ENCODE measurements at places on chromosomes 11 and 22. TPM values are rescaled to one million over a fixed set of nuclear protein-coding genes. Genes with fewer than 3 reads are reported as not detected.
A peak's percentile ranks its signal among the peaks of the same experiment; 100 is the strongest.

DNA sequence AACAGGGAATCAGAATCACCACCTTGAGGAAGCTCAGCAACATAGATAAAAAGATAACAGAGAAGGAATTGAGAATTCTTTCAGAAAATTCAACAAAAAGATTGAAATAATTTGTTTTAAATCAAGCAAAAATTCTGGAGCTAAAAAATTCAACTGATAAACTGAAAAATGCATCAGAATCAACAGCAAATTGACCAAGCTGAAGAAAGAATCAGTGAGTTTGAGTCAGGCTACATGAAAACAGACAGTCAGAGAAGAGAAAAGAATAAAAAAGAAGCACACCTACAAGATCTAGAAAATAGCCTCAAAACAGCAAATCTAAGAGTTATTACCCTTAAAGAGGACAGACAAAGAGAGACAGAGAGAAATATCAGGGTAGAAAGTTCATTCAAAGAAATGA lies 28.8 kb downstream of the BTG4 start:
- no peak for DNase-seq

- no peak for DNase-seq
These were observed 168.8 kb downstream of the RCN1 start for GRCh38 chr11:32259641-32260081.

DNA sequence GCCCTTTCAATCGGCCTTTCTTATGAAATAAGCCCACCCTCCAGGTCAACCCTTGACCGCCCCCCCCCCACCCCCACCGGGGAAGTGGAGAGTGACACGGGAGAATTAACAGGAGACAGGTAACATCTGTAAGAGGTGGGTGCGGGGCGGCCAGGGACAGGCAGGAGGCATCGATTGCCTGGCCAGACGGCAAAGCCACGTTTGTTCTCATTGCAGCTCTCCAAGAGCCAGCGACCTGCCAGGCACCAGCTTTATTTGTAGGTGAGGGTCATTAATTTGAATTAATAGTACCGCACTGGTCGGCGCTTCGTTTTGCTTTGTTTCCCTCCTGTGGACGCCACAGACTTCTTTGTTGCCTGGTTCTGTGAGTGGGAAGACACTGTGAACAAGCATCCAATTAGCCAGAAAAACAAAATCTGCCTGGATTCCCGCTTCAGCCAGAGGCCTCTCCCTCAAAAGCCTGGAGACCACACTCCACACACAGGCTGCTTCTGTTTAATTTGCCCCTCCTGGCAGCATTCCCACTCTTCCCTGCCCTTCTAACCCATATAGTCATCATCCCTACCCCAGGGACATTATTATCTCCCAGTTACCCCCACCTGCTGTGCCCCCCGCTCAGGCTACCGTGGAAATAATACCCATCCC lies 104.5 kb upstream of the OPCML start:
- DNase-seq = no peak

DNA sequence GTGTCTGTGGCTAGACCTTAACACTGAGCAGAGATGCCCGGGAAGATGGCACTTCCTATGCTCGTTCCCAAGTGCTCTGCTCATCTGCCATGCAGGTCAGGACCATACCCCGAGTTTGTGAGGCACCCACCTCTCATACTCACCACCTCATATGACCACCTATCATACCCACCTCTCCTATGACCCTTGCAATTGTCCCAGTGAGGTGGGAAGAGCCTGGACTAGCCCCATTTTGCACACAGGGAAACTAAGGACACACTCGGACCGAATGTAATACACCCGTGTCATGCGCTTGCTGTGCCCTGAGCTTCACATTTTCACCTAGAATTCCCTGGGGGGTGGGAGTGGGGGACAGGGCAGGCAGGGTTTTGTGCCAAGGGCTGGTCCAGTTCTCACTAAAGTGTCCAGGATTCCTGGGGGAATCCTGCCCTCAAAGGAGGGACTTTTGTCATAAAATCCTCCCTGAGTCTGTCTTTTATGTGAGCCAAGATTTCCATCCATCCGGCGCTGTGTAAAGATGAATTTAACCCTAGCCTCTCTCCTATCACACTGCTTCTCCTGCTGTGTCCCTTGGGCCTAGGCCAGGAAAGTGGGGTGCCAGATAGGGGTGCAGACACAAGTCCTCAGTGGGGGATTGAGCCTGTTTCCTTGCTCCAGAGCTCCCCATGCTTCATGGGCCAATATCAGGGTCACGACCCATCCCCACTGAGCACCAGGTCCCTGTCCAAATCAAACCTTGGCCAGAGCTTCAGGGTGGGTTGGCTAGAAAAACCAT lies 20.0 kb downstream of the TPBGL start:
- DNase-seq = no peak

DNA sequence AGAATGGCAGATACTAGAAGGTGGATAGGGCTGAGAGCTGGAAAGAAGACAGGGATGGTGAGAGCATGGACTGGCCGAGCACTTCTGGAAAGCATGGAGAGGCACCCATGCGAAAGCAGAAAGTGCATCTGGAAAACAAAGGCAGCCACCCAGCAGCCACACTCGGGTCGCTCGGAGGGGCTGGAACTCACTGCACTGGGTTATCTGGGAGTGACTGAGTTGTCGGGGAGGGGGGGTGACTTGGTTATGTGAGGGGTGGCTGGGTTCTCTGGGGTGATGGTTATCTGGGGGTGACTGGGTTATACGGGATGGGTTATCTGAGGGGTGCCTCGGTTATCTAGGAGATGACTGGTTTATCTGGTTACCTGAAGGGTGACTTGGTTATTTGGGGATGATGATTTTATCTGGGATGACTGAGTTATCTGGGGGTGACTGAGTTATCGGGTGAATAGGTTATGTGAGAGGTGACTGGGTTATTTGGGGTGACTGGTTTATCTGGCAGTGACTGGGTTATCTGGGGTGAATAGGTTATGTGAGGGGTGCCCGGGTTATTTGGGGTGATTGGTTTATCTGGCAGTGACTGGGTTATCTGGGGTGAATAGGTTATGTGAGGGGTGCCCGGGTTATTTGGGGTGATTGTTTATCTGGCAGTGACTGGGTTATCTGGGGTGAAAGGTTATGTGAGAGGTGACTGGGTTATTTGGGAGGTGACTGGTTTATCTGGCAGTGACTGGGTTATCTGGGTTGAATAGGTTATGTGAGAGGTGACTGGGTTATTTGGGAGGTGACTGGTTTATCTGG lies 2.6 kb upstream of the PANX2 start:
- no peak for DNase-seq

DNA sequence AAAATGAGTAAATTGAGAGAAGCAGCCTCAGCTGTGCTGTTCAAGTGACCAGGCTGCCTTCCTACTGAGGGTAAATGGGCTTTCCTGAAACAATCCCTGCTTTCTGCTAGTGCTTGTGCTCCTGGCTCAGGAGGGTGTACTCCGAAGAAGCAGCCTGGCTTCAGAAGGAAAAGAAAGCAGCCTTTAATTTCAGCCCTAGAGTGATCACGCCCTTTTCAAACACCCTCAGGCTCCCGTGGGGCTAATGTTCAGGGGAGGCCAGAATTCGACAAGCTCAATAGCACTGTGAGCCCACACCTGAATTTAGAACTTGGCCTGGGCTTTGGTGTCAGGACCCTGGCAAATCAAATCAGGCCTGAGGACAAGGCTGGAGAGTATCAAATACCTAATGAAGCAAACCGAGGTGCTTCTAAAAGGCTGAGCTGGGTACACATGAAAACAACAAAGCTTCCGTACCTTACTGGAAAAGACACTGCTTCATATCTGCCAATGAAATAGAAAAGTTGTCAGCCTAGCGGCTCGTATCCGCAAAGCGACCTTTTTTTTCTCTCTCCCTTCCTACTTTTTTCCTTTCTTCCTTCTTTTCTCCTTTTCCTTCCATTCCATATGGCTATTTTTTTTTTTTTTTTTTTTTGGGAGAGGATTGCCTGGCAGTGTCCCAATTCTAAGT lies 387.8 kb downstream of the SOX6 start:
- no peak for DNase-seq

DNA sequence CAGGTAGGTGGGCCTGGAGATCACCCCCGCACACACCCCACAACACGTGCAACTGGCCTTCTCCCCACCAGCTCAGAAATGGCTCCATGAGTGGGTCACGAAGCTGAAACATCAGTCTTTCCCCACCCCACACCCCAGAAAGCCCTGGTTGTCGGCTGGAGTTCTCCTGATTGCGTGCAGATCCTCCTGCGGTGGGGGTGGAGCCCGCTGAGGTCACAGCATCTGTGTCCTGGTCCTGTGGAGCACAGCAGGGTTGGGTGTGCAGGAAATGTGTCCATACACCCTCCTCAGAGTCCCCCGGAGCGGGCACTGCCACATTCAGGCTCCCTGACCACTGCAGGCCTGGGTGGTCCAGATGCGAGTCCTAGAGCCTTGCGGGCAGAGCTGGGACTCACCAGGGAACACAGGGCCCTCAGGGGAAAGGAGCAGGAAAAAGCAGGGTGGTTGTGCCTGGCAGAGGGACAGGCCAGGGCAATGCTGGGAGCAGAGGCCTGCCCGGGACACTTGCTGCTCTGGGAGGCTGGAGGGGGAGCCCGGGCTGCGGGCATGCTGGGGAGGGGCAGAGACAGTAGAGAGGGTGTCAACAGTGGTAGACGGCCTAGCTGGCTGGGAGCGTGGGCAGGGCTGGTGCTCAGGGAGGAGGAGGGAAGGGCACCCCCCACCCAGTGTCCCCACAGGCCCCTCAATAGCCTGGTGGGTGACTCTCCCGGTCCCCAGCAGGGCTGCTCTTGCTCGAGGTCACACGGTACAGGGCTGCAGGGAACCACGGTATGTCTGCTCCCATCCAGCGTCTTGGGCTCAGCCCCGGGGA lies 42.4 kb upstream of the PPARA start:
- no peak for DNase-seq

DNA sequence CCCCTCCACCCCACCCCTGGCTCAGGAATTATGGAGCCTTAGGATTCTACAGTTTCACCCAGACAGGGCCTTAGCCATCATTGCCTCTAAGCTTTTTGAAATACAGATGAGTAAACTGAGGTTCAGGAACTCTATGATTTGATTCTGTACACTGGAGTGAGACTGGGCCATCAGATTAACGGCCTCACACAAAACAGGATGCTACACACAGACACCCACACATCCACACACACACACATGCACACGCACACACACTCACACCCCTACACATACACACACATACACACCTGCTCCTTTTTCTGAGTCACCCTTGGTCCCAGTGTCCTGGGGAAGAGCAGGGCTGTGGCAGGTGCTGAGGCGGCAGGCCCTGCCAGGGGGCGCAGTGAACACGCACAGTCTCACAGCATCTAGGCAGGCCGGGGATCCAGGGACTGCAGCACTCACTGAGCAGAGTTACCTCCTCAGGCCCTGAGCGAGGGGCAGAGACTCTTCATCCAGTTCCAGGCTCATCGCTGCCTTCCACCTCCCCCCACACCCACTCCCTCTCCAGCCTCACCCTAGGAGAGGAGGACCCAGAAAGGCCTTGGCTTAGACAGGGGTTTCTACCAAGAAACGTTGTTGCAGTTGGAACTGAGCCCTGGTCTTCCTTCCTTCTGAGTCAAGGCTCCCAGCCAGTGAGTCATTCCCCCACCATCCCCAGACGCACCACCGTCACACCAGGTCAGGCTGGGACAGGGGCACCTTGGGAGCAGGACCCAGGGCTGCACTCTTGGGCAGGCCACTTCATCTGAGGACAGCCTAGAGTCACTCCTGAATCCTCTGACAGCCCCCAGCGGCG lies 89.8 kb upstream of the PARVA start:
- DNase-seq = peak; percentile 30

GRCh38 chr11:123184531-123184930 lies 10.5 kb downstream of the CLMP start:
- DNase-seq = no peak

- peak; percentile 90 for DNase-seq
These were observed 7.5 kb downstream of the FREY1 start for GRCh38 chr11:45899448-45900174.

The CRYBA4 gene
- not detected for total RNA-seq

The CDHR5 gene
- total RNA-seq = not detected

The NPAS4 gene
- total RNA-seq = under 0.01 TPM

The CCDC89 gene
- 0.41 TPM for total RNA-seq

The TRIM51 gene
- not detected for total RNA-seq

The FXYD6 gene
- 69.3 TPM for total RNA-seq

The MARK2 gene
- 11.8 TPM for total RNA-seq

All from frontal cortex (tissue), 4 donors.